Activated CD4-positive, alpha-beta T cell treated with anti-CD3 and anti-CD28 coated beads, Interleukin-2, amount 50 U/mL, for 48 hours (primary cell): ENCODE measurements at places on chromosomes 3 and 15.
A peak's percentile ranks its signal among the peaks of the same experiment; 100 is the strongest.

DNA sequence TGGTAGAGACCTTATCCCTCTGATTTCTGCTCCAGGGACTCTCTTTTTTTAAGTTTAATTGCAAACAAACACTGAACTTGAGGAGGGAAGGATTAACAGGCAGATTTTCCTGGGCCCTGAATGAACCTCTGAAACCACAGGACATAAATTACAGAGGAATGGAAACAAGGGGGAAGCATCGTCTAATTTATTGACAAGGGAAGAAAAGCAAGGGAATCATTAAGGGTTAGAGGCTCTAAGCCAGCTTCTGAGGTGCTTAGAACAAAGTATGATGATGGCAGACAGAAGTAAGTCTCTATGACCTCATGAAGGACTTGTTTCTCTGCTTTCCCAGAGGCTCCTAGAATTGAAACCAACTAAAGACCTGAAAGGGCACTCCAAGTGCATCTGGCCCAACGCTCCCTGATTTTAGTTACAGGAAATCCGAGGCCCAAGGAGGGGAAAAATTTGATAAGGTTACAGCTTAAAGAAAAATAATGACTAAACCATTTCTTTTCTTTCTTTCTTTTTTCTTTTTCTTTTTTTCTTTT is 244.7 kb upstream of the NR2E3 start:
- no peak for DNase-seq

- DNase-seq = no peak
Measured at GRCh38 chr15:66036859-66037258, 167.6 kb downstream of the RAB11A start.

GRCh38 chr3:13705702-13706280 is 156.9 kb downstream of the FBLN2 start:
- no peak for DNase-seq

GRCh38 chr3:64300790-64301423 is 75.6 kb upstream of the PRICKLE2 start:
- DNase-seq = no peak

DNA sequence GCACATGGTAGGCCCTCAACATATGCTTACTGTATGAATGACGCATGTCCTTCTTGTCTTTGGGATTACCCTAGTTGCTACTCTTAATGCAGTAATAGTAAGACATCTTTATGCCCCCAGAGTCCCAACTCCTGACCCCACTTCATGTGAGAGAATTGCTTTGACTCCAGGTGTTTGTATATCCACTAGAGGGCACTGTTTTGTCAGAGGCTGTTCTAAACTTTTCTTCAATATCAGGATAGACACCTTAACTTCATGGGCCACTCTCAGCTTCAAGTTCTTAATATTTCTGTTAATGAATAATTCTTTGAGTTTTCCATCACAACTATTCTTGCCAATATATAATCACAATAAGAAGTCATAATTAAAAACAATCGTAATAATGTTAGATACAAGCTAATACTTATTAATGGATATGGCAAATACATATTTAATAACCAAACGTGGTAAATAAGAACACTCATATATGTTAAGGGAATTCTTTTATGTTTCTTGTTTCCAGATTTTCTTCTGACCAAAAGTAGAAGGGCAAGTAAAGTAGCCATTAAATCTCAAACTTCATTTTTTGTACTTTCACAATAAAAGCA is 337.2 kb upstream of the DNAJC19 start:
- no peak for DNase-seq

DNA sequence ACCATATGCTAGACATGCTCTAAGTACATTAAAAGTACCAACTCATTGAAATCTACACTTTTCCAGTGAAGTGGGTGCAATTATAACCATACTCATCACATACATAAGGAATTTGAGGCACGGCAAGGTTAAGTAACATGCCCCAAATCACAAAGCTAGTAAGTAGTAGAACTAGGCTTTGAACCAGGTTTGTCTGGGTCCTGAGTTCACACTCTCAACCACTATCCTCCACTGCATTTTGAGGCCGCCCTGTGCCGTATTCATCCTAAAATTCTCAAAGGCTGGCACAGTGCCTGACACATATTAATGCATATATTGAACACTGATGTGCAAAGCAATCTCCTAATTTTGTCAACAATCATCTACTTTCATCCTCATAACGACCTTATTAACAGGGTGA is 68.8 kb upstream of the CDV3 start:
- DNase-seq = no peak

- DNase-seq = peak; percentile 15
Measured at GRCh38 chr3:42698911-42699230, 3.7 kb downstream of the HHATL start.

GRCh38 chr3:98564282-98565005 is 29.0 kb downstream of the CPOX start:
- DNase-seq = no peak

GRCh38 chr3:138459619-138460535 is 25.5 kb downstream of the ESYT3 start:
- no peak for DNase-seq

DNA sequence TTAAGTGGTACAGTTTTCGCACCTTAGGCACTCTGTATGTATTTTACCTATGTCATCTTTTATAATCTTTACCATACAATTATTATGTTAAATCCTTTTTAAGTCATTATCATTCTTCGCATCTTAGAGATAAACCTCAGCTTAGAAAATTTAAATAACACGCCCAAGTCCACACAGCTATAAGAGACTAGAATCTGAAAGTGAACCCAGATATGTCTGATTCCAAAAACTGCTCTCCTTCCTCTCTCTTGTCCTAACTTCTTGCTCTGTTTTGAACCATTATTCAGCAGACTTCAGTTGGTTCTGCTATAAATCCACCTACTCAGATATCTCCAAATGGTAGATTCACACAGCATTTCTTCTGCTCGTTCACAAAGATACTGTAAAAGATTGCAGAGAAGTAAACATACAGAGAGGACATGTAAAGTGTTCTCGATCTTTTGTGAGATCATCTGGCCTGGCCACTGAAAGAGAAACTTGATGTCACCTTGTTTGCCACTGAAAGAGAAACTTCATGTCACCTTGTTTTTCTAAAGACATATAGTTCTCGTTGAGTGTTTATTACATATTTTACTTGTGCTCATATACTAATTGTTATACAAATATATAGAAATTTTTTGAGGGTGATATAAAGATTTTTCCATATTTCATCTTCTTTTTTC is 533.2 kb downstream of the GRM7 start:
- DNase-seq = no peak

GRCh38 chr3:11477407-11477911 is 166.3 kb downstream of the VGLL4 start:
- DNase-seq = no peak

DNA sequence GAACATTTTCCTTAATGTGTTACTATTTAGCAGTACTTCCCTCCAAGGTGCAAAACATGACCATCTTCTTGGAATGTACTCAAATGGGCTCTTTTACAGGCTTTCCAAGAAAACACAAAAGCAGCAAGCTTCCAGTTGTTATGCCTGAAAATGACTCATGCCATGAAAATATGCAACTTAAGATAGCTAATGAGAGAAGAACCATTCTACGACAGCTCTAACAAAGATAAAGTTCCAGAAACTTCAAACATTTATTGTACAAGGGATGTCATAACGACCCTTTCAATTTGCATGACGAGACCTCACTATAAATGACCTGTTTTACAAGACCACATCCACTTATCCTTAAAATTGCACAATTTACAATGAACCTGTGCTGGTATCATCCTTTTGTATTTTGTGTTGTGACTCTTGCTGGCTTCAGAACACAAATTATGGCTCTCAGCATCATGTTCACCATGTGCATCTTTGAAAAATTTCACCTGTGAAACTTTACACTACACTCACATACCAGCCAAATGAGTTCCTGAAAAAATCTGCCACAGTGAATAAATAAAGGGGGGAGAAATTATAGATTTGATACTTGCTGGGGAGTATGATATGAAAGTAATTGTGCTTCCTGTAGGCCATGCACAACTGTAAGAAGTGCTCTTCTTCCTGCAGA is 433.7 kb downstream of the MAGI1 start:
- DNase-seq = no peak

DNA sequence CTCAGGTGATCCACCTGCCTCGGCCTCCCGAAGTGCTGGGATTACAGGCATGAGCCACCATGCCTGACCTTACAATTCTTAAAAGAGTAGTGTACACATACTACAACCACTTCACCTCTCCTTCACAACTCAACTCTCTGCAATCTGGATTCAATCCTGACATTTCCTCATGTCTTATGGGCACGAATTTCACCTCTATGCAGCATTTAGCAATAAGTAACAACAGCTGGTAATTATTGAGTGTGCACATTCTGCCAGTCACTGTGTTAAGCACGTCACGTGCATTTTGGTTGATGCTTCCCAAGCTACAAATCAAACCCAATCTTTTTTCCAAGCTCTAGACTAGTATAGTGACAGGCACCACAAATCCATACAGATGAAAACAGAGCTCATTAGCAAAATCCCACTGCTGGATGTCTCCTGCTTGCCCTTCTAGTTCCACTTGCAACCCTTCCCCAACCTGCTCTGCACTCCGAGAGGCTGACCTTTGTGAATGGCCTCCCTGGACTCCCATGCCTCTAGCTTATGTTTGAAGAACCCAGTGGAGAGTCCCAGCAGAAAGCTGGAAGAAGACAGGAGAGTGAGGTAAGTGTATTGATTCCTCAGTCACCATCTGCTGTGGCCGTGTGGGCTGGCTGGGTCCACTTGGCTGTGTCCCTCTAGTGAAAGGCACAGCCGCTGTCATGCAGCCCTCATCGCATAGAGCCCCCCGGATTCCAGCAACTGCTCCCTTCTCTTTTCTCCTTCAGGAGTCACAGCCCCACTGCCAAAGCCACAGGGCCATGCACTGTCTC is 176.5 kb downstream of the MEX3B start:
- no peak for DNase-seq

- DNase-seq = no peak
Measured at GRCh38 chr3:157515398-157515797, 12.2 kb upstream of the VEPH1 start.

GRCh38 chr3:184261854-184262763 is 756 bp upstream of the CAMK2N2 start:
- DNase-seq = peak; percentile 27

DNA sequence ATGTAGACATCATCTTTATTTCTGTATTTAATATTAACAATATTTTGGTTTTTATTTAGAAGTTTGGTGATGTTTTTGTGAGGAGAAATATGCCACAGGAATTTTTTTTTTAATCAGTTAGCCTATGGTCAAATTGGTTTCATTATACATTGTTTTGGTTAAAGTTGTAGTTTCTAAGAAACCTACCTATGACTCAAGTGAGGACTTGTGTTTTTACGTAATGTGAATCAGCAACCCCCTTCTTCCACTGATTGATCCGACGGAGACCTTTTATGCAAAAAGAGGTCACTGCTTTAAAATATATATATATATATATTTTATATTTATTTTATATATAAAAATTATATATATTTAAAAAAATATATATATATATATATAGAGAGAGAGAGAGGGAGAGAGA is 698.1 kb downstream of the FHIT start:
- DNase-seq = no peak

GRCh38 chr3:173128633-173129032 is 12.4 kb downstream of the SPATA16 start:
- no peak for DNase-seq

DNA sequence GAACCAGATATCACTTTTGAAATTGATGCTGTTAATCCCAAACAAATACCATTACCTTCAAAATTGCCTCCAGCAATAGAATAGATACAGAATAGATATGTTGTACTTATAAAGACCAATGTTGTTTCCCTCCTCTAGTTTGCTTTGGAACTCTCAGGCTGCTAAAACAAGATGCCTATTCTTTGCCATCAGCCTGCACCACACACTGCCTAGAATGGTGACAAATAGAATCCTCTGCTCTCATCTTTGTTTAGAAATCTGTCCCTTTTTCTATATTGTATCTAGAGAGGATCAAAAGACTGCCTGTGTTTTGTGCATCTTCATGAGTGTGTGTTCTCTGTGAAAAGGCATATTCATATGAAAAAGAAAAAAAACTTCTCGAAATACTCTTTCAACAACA is 349.2 kb upstream of the CCDC54 start:
- no peak for DNase-seq

DNA sequence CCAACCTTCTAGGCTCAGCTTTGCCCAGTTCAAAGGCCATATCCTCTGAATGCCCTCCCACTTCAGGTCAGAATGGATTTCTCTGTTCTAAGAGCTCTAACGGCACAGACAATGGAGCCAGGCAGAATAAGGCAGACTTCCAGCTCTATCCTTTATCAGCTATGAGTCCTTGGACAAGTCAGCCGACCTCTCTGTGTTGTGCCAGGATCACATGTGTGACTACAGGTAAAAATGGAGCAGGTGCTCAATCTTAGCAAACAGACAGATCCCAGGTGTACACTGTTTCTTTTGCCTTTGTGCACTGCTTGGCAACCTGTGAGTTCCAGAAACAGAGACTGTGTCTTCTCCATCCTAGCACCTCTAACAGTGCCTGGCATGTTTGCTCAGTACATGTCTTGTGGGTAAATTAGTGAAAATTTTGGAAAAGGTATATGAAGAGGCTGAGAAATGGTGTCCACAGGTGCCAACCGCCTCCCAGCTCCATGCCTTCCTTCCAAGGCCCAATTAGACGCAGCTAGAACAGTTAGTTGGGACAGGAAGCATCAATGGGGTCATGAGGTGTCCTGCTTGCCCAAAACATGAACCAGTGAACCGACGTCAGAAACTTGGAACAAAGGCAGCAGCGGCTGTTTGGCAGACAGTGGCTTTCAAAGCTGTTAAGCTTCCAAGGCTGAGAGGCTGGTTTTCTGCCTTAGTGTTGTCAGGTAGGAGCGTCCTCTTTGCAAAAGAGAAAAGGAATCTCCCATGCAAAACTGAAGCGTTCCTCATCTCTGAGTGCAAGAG is 28.7 kb downstream of the TLE3 start:
- DNase-seq = no peak

DNA sequence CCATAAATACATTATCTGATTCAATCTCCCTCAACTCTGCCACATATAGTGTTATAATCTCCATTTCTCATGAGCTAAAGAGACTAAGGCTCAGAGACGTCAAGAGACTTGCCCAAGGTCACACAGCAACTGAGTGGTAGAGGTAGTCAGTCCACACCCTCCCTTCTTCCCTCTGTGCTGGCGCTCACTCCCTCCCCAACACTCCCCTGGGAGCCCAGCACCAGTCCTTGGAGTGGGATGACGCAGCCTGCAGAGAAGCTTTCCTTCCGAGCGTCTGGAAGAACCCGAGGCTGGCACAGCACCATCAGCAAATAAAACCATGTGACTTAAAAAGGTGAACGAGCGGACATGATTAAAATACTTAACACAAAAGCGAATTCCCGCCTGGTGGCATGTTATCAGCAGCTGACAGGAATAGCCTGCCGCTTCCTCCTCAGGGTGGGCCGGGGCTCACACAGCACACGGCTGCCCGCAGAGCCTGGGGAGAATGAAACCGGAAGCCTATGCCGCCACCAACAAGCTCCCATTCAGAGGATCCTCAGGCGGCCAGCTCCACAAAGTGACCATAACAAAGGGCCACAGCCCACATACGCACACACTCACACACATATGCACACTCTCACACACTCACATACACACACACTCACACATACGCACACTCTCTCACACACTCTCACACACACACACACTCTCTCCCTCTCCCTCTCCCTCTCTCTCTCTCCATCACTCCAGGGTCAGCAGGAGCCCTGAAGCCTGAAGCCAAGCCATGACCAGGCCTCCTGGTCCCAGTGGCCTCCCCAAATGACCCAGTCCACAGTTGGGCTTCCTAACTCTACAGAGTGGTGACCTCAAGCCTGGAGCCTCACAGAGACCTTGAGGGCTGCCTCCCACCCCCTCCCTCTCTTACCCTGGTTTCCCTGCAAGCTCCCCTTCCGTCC is 120.5 kb downstream of the XXYLT1 start:
- peak; percentile 29 for DNase-seq
